ENCODE measurements at places on chromosomes 5 and 9.

DNA sequence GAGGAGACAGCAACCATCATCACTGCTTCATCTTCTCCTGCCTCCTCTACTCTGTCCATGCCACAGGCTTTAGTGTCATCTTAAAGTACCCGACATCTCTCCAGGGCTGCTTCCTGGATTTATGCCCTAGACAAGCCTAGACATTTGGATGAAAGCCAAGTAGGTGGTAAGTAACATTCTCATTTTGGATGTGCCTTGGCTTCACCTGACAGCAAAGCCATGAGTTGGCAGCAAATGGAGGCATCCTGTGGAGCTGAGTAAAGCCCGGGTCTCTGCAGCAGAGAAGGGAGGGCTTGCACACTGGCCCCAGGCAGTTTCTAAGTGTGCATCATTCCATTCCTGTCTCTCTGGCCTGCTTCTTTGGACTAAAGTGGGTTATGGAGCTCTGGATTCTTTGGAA is 299.1 kb downstream of the DMAC1 start:
- no peak for DNase-seq

- no peak for DNase-seq
Measured at GRCh38 chr9:71363286-71363961, 242.0 kb upstream of the TRPM3 start.

DNA sequence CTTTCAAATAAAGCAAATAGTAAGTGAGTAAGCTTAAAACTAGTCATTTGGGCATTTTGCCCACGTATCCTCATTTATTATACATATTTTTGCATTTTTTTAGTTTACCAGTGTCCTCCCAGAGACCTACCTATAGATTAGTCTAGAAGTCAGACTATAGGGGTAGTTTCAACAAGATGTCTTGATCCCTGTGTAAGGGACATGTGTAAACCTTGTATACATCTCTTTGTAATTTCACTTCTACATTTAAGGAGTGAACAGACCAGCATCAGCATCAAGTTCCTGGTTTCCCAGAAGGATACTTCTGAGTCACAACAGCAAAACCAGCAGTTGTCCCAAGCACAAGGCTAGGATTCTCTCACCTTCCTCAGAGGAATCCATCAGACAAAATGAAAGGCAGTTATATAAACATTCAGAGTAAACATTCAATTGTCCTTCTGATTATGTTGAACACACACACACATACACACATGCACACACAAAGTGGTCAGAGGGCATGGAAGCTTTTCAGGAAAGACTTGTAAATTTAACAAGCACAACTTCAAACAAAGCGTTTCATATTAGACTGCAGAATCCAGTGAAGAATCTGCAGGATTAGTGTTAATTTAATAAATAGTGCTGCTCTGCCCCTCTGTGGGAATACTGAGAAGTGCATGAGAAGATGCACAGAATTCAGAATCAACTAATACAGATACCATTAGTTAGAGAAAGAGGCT is 55.4 kb downstream of the HINT1 start:
- no peak for DNase-seq

DNA sequence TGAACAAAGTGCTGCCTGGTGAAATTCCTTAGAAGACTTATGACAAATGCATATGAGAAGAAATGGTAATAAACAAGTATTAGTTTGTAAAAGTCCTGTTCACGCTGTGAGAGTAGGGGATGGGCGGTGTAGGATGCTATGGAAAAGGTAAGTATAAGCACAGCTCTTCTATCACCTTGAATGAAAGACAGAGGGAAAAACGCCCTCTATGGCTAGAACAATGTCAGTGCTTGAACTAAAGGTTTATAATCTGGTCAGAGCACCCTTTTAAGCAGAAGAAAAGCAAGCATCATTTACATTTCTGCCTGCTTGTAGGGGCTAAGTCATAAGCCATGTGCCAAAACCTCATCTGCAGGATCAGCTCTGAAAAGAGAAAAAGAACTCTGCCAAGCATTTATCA is 115.2 kb downstream of the LHFPL2 start:
- DNase-seq = no peak

DNA sequence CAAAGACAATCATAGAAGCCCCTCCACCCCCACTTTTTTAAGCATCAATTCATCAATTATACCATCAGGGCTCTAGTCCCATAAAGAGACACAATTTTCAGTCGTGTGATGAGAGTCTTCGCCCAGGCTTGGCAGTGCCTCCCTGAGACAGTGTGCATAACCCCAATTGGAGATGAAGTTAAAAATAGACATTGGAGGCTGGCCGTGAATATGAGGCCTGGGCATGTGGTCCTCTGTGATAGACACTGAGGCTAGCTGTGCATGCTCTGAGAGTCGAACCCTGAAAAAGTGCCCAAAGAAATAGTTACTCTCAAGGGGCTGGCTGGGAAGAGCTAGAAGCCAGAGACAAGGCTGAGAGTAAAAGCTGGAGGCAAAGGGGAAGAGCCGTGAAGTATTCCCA is 248.6 kb upstream of the NR4A3 start:
- no peak for DNase-seq

DNA sequence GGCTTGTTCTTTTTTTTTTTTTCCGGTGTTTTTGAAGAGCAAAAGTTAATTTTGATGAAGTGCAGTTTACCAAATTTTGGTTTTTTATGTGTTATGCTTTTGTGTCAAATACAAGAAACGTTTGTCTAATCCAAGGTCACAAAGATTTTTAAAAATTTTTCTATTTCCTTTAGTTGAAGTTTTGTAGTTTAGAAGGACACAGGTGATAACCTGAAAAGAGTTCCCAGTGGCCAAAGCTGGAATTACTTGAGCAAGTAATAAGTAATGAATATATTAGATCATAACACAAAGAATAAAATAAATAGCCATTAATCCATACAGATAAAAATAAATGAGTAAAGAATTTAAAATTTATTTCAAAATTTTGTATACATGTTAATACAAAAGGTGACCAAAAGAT is 71.5 kb downstream of the FCHO2 start:
- no peak for DNase-seq

DNA sequence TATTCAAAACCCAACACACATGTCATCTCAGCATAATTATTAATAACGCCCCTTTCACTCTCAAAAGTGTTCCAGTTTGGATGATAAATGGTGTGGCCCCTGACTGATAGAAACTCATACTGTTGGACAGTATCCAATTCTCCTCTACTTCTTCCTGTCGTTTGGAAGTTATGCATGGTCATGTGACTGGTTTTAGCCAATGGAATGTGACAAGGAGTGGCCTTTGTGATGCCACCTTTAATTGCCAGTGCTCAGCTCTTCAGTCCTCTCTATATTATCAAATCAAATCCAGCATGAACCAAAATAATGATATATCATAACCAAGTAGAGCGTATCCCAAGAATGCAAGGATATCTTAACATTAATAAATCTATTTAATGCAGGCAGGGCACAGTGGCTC is 117.8 kb upstream of the SPIN1 start:
- DNase-seq = no peak

GRCh38 chr9:130128251-130128650 is 44.0 kb upstream of the NCS1 start:
- DNase-seq = no peak

GRCh38 chr5:117455236-117456233 is 880.9 kb upstream of the SEMA6A start:
- DNase-seq = no peak

- DNase-seq = no peak
Measured at GRCh38 chr9:105154723-105155191, 89.7 kb upstream of the SLC44A1 start.

DNA sequence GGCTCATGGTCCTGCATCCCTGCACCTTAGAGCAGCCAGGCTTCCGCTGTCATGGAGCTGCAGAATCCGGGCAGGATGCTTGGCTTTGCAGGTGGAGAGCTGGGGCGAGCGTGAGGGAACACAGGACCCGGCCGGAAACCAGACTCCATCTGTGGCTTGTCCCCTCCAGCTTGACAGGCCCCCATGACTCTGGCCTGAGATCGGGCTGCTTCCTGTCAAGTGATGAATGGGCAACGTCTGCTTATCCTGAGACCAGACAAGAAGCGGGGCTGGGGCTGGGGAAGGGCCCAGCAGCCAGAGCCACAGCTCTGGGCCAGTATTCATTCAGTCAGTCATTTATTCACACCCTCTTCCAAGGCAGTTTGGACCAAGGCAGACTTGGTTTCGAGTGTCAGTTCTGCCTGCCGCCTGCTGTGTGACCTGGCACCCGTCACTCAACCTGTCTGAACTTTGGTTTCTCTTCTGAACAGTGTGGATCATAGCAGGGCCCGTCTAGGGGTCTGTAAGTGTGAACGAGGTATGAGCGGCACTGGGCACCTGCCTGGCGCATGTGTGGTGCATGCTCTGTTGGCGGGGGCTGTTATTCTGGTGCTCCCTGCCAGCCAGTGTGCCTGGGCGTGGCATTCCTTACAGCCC is 37.5 kb downstream of the NEK6 start:
- no peak for DNase-seq

GRCh38 chr5:7751874-7752273 is 99.1 kb downstream of the CFAP90 start:
- no peak for DNase-seq

GRCh38 chr5:93723005-93723404 is 18.4 kb downstream of the POU5F2 start:
- no peak for DNase-seq

GRCh38 chr9:135906291-135907005 is 898 bp downstream of the CAMSAP1 start:
- no peak for DNase-seq

DNA sequence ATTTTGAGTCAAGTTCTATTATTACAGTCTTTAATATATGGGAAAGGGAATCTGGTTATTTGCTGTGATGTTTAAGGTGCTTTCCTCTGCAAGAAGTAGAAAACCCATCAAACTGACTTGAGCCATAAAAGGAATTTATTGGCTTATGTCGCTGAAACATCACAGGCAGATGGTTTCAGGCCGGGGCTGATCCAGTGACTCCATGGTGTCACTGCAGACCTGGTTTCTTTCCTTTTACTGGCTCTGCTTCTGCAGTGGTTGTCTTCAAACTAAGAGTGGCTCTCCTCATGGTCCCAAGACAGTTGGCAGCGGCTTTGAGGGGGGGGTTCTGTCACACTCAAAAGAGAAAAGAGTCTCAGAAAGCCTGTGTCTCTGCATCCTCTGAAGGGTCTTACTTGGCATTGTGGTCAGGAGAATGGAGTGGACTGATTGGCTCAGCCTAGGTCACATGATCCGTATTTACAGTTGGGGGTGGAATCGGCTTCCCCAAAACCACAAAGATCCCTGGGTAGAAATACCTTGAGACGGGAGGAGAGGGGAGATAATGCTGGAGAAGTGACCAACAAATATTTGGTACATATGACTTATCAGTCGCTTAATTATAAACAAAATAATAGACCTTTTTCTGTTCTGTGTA is 106.3 kb downstream of the DAPK1 start:
- no peak for DNase-seq

Measured in iPS DF 19.7 (cell line).